SJSA1 (cell line): ENCODE measurements at places on chromosomes 3 and 15.

DNA sequence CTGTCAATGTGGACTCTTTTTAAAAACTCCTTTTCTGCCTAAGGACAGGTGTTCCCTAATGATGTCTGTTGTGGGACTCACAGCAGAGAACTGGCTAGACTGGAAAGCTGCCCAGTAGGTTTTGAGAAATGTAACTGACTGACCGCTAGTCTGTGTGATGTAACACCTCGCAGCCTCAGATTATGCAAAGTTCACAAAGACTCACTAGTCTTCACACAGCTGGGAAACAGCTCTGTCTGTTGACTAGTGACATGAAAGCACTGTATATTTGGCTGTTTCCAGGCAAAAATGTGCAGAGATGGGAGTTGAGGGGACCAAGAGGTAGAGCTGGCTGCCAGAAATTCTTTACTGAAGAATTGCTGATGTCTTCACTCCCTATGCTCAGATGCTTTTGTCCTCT, 10.3 kb downstream of the PDZRN3 start:
- no peak for DNase-seq

DNA sequence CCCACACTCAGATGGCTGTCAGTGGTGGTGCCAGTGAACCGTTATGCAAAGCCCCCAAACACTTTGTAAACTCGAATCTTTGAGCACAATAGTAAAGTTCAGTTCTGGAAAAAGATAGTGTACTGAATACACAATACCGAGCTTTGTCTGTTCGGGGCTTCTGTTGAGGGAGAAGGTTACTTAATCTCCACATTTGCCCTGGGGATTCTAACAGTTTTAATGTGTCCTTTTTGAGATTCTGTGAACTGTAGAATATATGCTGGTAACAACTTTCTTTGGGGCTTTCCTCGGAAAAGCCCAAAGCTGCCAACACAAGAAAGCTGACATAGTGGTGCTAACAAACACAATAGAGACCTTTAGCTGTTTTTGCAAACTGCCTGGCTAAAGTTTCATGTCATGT, 686.5 kb downstream of the ROBO1 start:
- no peak for DNase-seq

DNA sequence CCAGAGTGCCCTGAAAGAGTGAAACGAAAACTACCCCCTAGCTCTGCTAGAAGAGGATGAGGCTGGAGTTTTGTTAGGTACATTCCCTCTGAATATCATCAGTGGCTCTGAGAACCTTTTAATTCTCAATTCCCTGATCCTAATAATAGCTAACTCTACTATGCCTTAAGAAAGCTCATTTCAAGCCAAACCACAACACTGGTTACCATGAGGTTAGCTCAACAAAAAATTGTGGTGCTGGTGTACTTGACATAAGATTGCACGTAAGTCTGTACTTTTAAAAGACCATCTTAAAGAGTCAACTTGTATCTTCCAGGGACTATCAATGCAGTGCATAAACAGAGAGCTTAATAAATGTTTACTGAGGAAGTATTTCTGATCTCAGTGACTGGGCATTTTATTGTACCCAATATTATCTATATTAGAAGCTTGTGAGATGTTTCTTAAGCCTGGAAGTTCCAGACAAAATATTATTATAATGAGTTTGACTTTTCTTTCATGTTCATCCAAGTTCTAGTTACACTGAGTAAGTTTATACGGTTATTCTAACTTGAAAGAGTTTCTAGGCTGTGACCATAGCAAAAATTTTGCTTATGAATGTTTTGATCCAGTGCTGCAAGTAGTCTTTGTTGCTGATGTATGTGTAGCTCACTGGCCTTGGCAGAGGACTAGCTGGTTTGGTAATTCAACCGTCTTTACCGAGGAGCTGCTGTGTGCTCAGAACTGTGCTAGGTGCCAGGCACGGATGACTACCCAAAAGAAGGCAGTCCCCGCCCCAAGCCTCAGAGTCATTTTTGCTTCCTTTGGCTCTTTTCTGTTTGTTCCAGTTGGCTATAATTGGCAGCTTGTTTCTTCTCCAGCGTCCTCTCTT, 334.4 kb upstream of the TRIM42 start:
- DNase-seq, result no peak

DNA sequence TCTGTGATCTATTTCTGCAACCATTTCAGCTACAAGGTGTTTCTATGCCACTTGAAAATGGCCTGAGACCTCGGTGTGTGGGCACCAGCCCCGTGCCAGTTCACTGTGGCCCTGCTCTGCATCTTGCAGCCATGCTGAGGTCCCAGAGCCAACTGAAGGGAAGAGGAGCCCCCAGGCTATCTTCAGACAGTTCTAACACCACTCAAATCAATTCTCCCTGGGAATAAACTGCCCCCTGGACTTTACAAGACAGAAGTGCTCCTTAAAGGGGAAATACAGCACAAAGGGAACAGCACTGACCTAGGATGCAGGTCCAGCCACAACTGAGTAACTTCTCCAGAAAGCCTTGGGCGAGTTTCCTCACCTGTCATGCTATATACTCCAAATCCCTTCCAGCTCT, 3.9 kb downstream of the XXYLT1 start:
- DNase-seq, result no peak

DNA sequence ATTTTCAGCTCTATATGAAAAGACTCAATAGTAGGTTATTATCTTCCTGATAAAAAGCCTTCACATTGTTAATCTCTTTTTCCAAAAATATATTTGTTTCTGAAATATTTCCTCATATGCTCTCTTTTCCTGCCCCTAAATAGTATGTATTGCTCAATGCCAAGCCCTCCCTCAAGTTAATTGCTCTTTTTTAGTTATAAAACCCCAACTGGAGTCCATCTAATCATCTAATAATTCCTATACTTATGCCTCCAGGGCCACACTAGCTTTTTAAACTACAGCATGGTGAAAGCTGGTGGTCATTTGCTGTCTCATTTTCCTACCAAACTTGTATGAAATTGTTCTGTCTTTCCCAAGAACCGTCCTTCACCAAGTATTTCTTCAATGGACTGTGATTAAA, 26.7 kb downstream of the AQP9 start:
- DNase-seq, result no peak

GRCh38 chr3:48715174-48715800, 1.7 kb downstream of the IP6K2 start:
- DNase-seq, result no peak

- no peak for DNase-seq
Observed at GRCh38 chr3:11377719-11378118, 105.5 kb downstream of the ATG7 start.

DNA sequence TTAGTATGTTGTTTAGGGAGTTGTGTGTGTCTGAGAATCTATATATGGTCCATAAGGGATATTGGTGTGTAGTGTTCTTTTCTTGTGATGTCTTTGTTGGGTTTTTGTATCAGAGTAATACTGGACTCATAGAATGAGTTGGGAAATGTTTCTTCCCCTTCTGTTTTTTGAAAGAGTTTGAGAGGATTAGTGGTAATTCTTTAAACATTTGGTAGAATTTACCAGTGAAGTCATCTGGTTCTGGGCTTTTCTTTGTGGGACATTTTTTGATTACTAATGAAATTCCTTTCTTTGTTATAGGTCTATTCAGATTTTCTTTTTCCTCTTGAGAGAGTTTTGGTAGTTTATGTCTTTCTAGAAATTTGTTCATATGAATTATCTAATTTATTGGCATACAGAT, 16.9 kb downstream of the ACKR2 start:
- no peak for DNase-seq

DNA sequence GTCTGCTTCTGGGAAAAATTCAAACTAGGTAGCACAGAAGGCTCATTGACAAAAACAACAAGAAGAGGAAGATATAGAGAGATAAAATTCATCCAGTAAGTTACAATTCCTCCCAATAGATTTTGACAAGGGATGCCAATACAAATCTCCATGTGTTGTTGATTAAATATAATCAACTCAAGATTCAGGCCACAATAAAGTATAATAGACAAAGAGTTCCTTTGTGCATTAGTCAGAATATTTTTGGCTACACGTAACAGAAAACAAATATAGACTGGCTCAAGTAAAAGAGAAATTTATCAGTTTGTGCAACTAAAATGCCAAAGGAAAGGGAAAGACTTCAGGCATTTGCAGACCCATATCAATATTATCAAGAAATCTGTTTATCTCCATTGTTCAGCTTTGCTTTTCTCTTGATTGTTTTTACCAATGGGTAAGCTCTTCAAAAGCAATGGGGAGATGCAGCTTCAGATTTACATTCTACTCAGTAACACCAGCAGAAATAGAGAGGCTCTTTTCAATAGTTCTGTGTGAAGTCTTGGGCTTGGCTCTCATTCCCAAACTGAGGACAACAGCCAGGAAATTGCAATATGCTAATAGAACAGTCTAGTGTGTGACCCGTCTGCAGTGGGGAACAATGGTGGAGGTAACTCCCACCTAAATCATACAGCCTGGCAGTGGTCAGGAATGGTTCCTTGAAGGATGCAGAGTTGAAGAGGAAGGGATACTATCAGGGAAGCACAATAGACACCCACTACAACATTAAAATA, 77.6 kb upstream of the PROK2 start:
- no peak for DNase-seq

- DNase-seq, result no peak
Observed at GRCh38 chr15:86259589-86259988, 179.9 kb downstream of the AGBL1 start.

DNA sequence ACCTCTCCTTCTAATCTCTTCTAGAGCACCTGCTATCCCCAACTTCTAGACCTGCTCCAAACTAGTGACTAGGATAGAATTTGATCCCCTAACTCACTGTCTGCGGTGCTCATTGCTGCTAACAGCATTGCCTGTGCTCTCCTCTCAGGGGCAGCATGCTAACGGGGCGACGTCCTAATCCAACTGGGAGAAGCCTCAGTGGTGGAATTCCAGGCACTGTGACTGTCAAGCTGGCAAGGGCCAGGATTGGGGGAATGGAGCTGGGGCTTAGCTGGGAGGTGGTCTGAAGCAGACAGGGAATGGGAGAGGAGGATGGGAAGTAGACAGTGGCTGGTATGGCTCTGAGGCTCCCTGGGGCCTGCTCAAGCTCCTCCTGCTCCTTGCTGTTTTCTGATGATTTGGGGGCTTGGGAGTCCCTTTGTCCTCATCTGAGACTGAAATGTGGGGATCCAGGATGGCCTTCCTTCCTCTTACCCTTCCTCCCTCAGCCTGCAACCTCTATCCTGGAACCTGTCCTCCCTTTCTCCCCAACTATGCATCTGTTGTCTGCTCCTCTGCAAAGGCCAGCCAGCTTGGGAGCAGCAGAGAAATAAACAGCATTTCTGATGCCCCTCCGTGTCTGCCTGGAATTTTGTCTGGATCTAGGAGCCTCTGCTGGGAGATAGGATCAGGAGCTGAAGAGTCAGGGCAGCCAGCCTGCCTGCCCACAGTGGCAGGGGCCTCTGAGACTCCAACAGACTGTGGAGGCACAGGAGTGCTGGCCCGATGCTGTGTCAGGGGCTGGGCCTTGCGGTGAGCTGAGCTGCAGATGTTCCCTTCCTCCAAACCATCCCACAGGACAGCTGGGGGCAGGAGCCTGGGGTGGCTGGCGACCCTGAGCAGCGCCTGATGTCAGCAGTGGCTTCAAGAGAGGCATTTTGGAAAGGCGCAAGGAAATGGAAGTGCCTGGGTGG, 3.0 kb downstream of the ISLR start:
- no peak for DNase-seq

GRCh38 chr3:181075098-181075497, 85.6 kb upstream of the DNAJC19 start:
- DNase-seq, result no peak
